ENCODE measurements at places on chromosomes 4 and X.

- DNase-seq: no peak
Measured at GRCh38 chrX:17836830-17837229, 24.3 kb downstream of the RAI2 start.

DNA sequence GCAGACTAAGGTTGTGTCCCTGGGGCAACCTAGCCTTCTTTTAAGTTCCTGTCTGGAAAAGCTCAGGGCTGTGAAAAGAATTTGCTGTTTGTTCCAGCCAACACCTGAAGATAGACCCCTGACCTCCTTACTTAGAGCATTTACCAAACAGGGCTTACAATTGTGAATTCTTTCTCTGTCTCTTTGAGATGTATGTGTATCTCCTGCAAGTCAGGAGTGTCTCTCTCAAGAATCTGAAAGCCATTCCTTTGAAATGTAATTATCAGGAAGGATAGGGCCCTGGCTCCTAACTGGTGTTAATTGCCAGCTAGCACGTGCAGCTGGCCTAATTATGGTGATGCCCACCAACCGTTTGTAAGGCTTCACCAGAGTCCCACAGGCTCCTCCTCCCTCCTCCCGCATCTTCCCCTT lies 18.2 kb downstream of the CCNG2 start:
- no peak for DNase-seq

GRCh38 chr4:166077782-166078181 lies 204.7 kb downstream of the TLL1 start:
- DNase-seq: no peak

GRCh38 chrX:36908801-36909675 lies 99.1 kb upstream of the FAM47C start:
- DNase-seq: peak; percentile 12

DNA sequence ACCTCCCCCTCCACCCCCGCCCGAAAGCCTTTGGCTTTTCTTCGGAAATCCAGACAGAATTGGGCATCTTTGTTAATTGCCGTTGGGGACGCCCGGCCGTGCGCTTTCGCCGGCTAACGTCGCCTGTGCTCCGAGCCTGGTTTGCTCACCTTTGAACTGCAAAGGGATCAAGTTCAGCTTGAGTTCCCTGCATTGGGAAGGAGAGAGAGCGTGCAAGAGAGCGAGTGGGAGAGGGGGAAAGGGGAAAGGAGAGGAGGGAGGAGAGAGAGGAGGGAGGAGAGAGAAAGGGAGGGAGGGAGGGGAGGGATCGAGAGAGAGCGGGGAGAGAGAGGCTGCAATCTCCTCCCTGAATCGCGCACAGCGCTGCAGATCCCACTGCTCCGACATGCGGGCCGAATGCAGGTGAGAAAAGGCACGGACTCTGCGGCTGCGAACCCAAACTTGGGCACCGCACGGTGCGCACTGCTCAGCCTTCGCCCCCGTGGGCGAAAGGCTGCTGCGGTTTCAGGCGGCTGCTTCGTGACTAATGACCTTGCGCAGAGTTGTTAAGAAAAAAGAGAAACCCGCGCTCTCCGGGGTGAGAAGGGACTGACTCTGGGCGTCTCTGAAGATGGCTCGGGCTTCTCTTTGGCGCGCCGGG lies at the start of gene PCDH7:
Gene PCDH7, plus strand, starts transcription at position 349 of the 640 bp plus-strand sequence. CDS start 1,054 bp downstream, outside the sequence.
- peak; percentile 62 for DNase-seq

DNA sequence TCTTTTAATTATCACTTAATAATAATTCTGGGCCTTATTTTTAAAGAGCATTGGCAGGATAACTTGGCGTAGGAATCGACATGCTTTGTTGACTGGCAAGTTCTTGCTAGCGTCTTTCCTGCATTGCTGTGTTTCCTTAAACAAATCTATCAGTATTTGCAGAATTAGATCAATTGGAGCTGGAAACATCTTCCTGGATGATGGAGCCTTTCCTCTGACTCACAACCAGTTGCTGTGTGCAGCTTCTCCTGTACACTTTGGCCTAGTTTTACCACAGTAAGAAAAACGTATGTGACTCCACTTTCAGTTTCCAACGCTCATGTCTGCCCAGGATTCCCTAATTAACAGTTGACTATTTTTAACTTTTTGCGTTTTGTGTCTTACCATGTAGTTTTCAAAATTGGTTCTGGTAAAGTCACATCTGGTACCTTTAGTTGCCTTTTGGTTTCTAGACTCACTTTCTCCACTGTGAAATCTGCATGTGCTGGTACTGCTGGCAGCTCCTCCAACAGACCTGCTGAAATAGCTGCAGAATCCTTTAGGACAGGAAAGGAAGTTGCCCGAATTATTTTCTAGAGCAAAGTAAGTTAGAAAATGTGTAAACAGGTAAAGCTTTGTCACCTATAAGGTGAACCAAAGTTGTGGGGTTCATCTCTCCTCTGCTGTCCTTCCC lies 553.2 kb upstream of the FAT1 start:
- no peak for DNase-seq

DNA sequence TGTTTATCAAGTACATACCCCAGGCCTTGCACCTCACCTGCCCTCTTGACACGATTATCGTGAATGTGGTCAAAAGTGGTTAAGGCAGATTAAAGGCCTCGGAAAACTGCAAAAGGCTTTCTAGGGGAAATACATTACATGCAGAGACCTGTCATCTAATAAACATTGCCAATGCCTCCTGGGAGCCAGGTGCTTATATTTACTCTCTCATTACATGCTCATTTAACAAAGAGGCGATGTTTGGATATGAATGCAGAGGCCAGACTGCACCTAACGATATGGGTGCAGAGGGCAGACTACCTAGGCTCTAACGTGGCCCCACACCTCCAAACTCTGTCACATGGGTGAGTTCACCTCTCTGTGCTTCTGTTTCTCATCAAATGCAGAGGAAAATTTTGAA lies 14.5 kb downstream of the CRMP1 start:
- no peak for DNase-seq

DNA sequence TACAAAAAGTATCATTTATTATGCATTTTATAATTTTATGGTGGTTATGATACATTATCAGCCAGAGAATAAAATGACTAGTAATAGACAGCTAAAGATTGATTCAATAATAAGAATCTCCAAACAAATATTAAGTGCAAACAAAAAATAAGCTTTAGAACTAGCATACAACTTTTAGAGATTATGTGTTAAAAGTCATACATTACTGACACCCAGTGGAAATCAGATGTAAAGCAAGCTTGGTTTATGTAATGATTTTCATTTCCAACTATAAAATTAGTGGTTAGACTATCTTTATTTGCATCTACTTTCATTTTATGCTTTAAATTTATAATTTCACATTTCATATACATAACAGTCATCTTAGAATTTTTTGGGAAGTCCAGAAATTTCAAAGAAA lies 57.7 kb downstream of the IL13RA2 start:
- DNase-seq: no peak

DNA sequence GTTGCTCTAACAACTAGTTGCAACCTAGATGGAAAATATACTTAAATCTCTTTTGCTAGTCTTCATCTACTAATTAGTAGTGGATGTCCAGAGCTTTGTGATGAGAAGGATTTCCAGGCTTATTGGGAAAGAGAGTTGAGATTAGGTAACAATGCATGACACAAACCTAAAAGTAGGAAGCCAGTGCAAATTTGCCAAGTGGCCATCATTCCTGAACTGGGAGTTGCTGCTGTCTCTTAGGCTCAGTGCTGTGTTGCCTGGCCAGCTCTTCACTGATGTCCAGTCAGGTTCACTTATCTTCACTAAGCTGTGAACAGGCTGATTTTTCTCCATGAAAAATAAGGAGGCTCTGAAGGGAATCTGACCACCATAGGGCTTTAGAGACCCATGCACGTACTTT lies 105.6 kb upstream of the AMOT start:
- no peak for DNase-seq

- no peak for DNase-seq
Measured at GRCh38 chr4:111636961-111637585, 508.2 kb upstream of the FAM241A start.

DNA sequence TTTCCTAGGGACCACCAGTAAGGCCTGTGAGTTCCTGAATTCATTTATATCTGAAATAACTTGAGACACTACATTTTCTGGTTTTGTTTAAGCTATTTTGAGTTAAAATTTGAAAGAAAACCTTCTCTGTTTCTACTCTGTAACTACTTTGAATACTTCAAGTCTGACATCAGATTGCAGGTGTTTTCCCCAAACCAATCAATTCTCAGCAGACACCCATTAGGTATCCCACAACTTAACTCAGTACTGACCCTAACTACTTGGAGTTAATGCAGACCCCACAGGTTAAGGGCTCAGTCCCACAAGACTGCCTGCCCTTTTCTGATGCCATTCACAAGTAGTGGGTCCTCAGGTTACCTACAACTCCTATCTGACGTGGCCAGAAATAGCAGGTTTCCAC lies 1100.0 kb upstream of the SLIT2 start:
- DNase-seq: no peak

DNA sequence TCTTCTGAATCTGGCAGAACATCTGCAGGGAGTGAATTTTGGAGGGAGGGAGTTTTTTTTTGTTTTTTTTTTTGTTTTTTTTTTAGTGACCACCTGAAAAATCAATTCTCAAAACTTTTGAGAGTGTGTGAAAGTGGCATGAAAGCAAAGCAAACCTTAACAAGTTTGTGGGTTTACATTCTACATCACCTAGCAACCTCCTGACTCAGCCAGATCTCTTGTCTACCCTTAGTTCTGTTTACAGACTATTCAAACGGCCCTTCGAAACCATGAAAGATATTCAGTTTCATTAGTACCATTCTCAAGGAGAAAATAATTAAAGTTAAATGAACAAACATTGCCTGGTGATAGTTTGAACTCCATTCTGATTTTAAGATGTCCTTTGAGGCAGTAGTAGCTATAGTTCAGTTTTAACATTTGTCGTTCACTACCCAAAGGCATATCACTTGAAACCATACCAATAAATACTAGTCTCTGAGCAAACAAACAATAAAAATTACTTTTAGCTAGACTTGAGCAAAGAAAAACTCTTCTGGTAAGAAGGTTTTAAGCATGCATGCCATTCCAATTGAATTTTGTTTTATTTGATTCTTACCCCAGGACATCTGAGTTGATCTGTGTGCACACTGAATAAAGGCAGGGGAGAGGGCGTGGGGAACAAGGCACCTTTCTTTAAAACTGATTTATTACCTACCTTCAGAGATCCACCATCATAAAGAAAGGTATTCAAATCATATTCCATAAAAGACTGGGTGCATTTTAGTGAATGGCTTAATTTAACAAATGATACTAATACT lies 137.7 kb downstream of the ARX start:
- no peak for DNase-seq

GRCh38 chr4:103011378-103012025 lies 8.0 kb downstream of the SLC9B1 start:
- DNase-seq: no peak

DNA sequence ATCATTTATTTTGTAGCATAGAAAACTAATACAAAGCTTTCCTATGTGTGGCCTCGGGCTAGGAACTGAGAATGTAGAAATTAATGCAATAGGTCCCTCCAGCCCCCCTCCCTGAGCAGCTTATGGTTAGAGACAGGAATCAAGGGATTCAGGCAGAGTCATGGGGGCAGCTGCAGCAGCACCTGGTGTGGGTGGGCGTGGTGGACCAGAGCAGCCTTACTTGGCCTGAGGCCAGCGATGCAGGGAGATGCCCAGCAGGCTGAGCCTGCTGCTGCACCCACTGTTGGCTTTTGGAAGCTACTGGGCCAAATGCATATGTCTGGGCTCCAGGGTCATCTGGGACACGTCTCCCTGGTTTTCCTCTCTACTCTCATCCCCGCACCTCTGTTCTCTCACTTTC lies 74.0 kb downstream of the STK32B start:
- no peak for DNase-seq

- DNase-seq: no peak
Measured at GRCh38 chrX:107574711-107575110, 53.6 kb upstream of the PRPS1 start.

GRCh38 chrX:107374831-107375230 lies 74.6 kb upstream of the FRMPD3 start:
- DNase-seq: no peak

GRCh38 chr4:16085822-16086221 lies 2.0 kb upstream of the PROM1 start:
- no peak for DNase-seq

All from left kidney (tissue), 8 donors.